Jurkat, Clone E6-1 (cell line): ENCODE measurements at places on chromosomes 12 and 14.

GRCh38 chr12:40171501-40171900 is 53.3 kb upstream of the LRRK2 start:
- no peak for DNase-seq

DNA sequence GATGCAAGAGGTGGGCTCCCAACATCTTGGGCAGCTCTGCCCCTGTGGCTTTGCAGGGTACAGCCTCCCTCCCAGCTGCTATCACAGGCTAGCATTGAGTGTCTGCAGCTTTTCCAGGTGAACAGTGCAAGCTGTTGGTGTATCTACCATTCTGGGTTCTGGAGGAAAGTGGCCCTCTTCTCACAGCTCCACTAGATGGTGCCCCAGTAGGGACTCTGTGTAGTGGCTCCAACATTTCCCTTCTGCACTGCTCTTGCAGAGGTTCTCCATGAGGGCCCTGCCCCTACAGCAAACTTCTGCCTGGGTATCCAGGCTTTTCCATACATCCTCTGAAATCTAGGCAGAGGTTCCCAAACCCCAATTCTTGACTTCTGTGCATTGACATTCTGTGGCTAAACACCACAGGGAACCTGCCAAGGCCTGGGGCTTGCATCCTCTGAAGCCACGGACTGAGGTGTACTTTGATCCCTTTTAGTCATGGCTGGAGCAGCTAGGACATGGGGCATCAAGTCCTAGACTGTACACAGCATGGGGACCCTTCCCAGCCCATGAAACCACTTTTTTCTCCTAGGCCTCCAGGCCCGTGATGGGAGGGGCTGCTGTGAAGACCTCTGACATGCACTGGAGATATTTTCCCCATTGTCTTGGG is 24.0 kb upstream of the SLC38A1 start:
- no peak for DNase-seq

DNA sequence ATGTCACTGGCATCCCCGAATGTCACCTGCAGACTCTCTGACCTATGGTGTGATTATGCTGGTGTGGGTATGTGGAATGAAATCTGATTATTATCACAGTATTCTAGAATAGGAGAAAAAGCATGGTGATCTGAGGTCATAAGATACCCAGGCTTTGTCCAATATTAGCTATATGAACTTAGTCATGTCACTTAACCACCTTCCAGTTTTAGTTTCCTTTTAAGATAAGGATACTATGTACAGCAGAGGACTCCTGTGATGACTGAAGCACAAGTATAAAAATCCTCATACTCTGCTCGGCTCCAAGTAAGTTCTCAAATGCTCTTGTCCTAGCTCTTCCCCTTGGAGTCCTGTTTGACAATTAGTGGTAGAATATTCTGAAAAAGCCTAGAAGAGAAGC is 2.8 kb downstream of the GNS start:
- DNase-seq: no peak

- no peak for DNase-seq
Observed at GRCh38 chr12:108297895-108298760, 41.0 kb downstream of the CMKLR1 start.

DNA sequence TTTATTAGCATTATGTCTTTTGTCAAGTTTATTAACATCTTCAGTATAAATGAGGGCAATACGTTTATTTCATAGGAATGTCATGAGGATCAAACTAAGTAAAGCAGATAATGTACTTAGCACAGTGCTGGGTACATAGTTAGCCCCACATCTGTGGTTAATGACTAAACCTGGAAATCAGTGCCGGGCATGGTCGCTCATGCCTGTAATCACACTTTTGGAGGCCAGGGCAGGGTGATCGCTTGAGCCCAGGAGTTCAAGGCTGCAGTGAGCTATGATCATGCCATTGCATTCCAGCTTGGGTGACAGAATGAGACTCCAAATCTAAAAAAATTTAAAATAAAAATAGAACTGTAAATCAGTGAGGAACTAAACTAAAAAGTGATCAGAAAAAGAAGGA is 44.8 kb upstream of the GUCY2C start:
- no peak for DNase-seq

GRCh38 chr14:30417121-30417520 is 141.8 kb upstream of the G2E3 start:
- DNase-seq: no peak

- no peak for DNase-seq
Observed at GRCh38 chr12:106192659-106193393, 54.1 kb upstream of the NUAK1 start.

- DNase-seq: no peak
Observed at GRCh38 chr14:100453930-100454329, 130.8 kb downstream of the SLC25A47 start.

- no peak for DNase-seq
Observed at GRCh38 chr14:65332141-65332871, 80.2 kb upstream of the FUT8 start.

GRCh38 chr12:52123487-52124186 is 44.1 kb downstream of the SMIM41 start:
- no peak for DNase-seq

DNA sequence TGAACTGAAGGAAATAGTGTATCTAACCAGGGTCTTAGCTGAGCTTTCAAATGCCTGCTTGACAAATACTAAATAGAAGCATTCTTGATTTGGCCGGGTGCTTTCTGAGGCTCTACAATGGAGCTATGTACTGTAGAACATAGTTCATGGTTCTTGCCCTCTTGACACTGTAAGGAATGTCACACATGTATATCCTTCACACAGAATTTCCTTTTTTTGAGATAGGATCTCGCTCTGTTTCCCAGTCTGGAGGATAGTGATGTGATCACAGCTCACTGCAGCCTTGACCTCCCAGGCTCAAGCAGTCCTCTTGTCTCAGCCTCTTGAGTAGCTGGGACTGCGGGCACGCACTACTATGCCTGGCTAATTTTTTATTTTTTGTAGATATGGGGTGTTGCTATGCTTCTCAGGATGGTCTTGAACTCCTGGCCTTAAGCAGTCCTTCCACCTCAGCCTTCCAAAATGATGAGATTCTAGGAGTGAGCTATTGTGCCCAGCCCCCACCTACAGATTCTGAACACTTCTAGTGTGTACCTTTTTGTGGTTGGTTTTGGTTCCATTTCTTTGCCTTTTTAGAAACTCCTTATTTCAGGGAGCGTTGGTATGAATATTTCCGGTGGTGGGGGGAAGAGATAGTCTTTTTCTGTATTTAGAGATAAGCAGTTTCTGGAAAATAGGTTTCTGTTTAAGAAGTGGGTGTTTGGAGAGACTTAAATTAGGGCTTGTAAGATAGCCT is 4.2 kb downstream of the MLXIP start:
- DNase-seq: peak; percentile 64

DNA sequence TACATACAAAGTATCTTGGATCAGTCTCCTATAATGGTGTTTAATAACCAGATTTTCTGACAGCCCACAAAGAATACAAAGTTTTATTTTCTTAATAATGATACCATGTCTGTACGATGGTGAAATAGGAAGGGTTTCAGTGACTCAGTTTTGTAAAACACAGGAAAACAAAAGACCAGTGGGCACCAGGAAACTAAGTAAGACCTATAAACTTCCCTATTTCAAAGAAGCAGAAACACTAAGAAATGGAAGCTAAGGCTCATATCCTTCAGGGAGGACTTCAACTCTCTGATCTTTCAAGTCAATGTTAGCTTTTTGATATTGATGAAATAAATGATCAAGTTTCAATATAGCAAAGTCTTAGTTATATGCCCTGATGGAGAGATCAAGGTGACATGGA is 196.0 kb downstream of the DUSP6 start:
- DNase-seq: no peak

DNA sequence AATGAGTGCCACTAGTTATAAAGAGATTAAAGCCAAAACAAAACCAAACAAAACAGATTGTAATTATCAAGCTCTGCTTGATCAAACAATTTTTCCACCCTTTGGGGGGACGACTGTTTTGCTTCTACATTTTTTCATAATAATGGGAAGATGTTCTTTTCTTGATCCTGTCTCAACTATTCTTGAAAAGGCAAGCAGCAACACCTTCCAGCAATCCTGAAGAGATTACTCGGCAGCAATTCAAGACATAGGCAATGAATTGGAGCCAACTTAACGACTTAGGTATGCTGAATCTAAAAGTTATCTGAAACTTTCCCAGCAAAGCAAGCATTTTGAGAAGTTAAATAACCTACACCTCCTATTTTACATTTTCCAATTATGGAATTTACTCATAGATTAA is 69.9 kb upstream of the SLC38A4 start:
- DNase-seq: no peak

DNA sequence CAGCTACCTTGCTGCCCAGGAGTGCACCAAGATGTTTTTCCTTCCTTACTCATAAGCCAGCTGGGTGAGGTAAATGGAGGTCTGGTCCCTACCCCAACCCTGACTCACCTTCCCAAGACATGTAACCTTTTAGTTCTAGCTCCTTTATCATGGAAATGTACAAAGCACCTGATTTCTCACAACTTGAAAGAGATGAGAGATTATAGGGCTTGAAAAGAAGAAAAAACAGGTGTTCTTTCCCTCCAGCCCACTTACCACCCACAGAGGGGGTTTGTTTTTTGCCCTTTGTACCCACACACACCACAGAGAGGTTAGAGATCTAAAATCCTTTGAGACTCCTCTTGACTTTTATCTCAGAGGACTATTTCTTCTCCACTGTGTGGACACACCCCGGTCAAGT is 21.1 kb downstream of the PLXNC1 start:
- DNase-seq: peak; percentile 77

- no peak for DNase-seq
Observed at GRCh38 chr14:59707778-59708561, 131.4 kb upstream of the CCDC175 start.

DNA sequence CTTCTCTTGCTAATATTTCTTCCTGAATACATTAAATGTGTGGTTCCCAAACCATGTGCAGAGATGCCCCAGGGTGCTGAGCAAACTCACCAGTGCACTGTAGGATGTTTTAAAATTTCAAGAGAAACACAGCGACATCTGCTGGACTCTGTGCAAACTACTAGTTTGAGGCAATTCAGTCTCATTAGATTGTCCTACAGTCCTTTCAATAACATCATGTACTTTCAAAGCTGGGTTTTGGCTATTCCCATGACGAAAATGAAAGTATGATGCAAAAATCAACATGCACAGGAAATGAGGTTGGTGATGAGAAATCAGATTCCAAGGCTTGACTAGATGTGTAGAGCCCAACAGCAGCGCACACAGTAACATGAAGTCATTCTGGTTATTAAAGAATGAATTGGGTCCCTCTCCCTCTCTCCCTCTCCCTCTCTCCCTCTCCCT is 66.3 kb downstream of the CLIP1 start:
- peak; percentile 54 for DNase-seq

GRCh38 chr12:107207931-107208525 is 114.7 kb upstream of the CRY1 start:
- no peak for DNase-seq

GRCh38 chr12:95723693-95724384 is 66.7 kb downstream of the NTN4 start:
- no peak for DNase-seq

GRCh38 chr12:42385326-42385841 is 59.4 kb downstream of the PPHLN1 start:
- no peak for DNase-seq

GRCh38 chr12:123744836-123745235 is 17.3 kb upstream of the DNAH10 start:
- no peak for DNase-seq

DNA sequence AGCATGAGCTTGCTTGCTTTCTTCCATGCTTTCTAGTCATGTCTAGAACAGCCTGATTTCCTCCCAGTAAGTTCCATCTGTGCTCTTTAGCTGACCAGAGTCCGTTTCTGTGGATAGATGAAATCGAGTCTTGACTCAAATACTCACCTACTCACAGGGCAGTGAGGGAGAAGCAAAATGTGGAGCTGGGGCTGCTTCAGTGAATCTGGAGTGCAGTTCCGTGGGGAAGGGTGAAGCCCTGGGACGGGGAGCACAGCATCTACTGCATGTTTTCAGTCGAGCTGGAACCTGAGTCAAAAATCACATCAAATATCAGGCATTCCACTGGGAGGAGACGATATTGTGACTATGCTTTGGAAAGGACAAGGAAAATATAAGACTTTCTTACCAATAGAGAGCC is 70.3 kb upstream of the PRMT8 start:
- DNase-seq: no peak

DNA sequence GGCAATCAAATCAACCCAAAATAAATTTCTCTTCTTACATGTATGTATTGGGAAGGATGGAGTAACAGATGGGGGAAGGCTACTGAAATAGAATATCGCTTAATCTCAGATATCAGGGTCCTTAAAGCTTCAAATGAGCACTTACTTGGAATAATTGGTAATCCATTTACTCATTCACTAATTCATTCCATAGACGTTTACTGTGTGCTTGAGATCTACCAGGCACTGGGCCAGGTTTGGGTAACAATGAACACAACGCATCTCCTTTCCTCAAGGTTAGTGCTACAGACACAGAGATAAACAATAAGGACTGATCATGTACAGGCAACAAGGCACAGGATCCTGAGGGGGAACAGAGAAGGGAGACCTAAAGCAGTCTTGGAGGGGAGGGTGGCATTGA is 54.4 kb upstream of the KRR1 start:
- DNase-seq: no peak

- no peak for DNase-seq
Observed at GRCh38 chr14:98886982-98887381, 385.0 kb downstream of the BCL11B start.

DNA sequence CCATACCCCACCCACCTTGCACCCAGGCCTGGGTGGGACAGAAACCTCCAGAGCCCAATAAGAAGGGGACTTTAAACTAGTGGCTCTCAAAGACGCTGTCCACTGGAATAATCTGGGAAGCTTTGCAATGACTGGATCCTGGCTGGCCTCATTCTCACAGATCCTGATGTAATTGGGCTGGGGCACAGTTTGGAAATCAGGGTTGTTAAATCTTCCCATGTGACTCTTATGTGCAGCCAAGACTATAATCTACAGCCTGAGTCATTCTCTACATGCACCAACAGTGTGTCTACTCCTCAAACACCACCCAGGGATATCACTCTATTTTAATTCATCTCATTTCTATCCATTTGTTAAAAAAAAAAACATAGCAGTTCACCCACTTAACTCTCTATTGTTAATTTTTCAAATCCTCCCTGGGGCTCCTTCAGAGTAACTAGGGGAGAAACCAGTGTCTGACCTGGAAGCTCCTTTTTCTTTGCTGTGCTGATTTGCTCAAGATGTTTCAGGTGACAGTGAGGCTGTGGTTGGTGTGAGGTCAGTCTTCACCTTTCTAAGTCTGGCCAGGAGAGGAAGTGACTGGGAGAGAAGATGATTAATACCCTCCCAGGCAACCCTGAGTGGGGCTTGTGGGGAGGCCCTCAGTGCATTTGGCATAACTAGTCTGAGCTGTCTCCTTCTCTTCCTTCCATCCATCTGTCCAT is 211.6 kb upstream of the SFSWAP start:
- DNase-seq: no peak
